ENCODE measurements at places on chromosomes 7 and 10.

DNA sequence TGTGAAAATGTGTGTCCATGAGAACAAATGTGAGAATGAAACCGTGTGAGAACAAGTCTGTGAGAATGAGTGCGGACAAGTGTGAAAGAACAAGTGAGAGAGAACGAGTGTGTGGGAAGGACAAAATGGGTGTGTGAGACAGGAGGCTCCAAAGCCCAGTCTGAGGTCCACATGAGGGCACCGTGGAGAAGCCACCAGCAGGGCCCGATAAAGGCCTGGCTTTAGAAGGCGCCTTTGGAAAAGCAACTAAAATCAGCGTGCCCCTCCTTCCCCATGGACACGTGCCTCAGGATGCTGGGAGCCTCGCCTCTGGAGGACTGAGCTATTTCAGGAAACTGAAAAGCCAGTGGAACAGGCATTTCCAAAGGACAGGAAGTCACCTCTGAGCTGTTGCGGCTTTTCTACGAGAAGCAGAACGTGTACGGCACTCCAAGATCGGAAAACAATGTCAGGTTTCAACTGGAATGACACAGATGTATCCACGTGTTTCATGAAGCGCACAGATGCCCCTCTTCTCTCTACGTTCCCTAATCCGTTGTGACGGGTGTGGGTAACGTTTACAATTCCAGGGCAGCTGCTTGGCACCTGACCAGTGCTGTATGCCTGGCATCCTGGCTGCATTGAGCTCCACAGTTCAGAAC is 46.4 kb downstream of the ESYT2 start:
- DNase-seq, result no peak

DNA sequence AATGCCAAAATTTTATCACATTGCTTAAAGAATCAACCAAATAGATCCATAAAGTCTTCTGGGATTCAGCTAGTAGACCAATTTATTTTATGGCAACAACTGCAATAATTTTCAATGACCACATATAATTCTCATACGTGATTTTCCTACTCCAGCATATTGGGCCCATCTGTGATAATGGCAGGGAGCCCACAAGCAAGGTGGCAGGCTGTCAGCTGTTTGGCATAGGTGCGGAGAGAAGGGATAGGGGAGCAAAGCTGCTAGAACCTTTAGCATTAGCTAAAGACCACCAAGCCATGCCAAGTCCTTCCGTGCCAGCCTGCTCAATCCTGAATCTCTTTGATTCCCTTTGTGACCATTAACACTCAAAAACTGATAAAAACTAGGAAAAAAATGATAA is 721.2 kb downstream of the XPNPEP1 start:
- no peak for DNase-seq

DNA sequence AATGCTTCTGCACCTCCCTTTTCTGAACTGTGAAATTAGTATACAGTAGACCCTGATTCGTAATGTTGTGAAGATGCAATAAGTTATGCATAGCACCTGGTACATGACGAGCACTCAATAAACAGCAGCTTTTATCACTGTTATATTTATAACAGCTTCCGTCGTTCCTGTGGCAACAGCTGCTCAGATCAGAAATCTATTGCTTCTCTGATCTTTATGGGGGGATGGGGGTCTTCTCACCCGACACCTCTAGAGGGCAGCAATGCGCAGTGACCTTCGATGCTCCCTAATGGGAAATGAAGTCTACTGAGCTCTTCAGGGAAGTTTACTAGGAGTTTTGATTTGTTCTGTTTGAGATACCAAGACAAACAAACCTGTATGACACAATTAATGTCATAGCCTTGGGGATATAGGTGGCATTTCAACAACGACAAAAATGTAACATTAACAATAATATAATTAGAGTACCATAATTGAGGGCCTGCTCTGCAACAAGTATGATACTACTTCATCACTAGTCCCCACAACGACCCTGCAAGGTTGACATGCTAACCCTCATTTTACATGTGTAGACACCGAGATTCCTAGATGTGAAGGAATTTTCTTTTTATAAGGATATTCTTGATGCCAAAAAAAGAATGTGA is 289.6 kb downstream of the SFMBT2 start:
- peak; percentile 65 for DNase-seq

GRCh38 chr10:58851606-58852005 is 324.8 kb upstream of the PHYHIPL start:
- DNase-seq, result no peak

DNA sequence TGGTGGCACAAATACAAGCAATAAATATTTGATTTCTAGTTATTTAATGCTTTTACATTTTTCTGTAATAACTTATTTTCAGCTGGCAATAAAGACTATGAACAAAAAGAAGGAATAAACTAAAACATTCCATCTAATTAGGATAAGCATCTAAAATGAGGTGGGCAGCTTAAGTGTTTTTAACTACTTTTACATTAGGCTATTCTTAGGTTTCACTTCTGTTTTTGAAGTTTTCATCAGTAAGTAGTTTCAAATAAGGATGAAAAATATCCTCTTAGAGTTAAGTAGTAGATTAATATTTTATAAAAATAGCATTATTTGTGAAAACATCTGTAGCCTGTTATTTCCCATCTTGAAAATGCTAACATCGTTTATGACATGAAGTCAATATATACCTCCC is 15.9 kb downstream of the NT5C2 start:
- peak; percentile 31 for DNase-seq

- DNase-seq, result no peak
Observed at GRCh38 chr7:80334908-80335307, 177.0 kb downstream of the GNAT3 start.

DNA sequence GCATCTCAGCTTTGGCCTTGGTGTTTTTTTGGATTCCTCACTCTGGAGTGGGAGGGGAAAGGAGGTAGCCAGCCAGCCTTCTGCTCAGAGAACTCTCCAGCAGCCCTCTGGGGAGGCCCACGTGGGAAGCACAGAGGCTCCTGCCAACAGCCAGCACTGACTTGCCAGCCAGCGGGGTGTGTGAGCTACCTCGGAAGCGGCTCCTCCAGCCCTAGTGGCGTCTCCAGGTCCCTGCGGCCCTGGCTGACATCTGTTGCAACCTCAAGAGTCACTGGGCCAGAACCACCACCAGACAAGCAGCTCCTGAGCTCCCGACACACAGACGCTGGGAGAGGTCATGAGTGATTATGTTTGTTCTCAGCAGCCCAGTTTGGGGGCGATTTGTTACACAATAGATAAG is 180.2 kb upstream of the FZD8 start:
- no peak for DNase-seq

DNA sequence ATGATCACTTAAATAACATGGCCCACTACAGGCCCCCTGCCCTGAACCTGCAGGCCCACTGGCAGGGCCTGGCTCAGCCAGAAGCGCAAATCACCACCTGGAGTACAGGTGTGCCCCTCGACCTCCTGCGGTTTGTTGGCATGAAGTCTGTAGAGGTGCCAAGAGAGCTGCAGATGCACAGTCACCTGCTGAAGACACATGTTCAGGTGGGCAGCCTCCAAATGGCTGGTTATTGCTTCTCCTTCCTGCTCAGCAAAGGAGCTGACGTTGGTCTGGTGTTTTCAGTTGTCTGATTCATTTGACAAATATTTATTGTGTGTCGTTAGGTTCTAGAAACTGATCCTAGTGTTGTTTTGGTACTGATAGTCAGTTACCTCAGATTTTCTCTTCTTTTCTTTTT is 29.0 kb downstream of the DHTKD1 start:
- DNase-seq, result no peak

GRCh38 chr10:63434866-63435854 is 30.6 kb downstream of the JMJD1C start:
- no peak for DNase-seq

DNA sequence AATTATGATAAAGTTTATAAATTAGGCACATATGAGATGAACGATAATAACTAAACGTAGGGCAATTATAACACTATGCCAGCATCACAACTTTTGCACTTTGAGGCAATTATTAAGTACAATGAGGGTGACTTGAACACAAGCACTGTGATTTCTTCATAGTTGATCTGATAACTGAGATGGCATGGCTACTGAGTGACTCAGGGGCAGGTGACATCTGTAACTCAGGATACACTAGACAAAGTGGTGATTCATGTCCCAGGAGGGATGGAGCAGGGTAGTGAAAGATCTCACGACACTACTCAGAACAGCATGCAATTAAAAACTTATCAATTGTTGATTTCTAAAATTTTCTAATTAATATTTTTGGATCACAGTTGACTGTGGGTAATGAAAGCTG is 98.3 kb upstream of the ARHGAP21 start:
- DNase-seq, result no peak

- peak; percentile 15 for DNase-seq
Observed at GRCh38 chr7:28771906-28772622, 186.1 kb downstream of the TRIL start.

- no peak for DNase-seq
Observed at GRCh38 chr7:51577390-51577789, 260.8 kb upstream of the COBL start.

DNA sequence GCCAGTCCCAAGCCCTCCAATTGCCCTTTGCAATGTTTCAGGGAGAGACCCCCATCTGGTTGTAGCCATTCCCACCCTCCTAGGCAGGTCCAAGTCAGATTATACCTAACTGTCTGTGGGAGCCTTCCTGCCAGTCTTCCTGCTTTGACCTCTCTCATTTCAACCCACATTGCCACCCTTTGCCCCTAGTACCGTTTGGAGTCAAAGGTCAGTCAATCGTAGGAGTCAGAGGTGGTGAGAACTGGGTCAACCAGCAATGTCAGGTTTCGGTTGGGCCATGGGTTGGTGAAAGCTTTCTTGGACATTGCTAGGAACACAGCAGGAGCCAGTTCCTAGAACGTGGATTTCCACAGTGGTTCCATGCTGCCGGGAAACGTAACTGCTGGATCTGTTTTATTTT is 269.4 kb upstream of the GHITM start:
- no peak for DNase-seq

DNA sequence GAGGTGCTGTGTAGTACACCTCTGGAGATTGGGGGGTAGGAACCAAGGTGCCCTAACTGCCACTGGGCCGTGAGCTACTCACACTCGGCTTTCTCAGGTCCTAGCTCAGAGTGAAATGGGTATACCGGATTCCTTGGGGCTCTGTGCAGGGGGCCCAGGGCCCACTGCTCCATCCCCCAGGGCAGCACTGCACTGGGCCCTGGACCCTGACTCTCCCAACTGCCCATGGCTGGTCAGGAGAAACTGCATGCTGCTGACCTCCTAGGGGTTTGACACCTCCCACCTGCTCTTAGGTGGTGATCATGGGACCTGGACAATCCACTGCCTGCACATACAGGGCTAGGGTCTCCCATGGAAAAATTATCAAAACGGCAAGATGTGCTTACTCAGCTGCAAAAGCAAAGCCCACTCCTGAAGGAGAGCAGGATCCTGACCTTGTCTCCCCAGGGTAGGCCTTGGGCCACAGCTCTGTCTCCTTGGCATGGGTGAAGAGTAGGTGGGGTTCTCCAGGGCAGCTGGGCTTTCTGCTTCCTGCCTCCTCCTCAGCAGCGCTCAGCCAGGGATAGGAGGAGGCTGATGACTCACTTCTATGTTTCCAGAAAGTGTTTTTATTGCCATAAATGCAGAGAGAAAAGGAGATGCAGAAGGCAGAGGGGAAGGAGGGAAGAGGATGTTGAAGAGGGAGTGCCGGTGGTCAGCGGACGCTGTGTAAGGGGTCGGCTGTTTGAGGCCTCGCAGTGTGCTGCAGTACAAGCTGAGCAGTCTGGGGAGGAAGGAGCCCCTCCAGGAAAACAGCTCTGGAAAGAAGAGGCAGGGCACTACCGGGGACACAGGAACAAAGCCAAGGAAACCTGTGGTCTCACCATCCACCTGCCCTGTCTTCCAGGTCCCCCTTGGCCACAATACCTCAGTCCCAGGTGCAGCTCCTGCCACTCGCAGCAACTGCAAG is 107.8 kb downstream of the ARHGAP22 start:
- DNase-seq, result peak; percentile 35

DNA sequence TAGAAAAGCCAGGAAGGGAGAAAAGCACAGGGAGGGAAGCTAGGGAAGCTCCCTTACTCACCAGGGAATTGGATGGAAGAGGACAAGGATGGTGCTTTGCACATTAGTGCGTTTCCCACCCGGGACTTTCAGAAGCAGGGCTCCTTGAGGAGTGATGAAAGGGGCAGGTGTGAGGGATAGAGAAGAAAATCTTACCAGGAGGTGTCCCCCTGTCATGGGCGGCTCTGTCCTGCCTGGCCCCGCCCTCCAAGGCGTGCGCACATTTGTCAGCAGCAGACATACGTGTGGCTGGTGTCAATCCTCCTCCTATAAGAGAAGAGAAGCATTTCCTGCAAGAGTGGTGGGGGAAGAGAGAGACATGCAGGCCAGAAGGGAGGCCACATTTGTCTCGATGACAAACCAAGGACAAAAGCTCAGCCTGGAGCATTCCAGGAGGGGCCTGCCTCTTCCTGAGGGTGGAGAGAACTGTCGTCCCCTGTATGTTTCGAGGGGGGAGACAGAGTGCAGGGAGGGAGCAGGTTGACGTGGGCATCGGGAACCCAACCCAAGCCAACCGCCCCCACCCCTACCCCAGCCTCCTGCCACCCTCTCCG is 47.4 kb upstream of the COMTD1 start:
- no peak for DNase-seq

DNA sequence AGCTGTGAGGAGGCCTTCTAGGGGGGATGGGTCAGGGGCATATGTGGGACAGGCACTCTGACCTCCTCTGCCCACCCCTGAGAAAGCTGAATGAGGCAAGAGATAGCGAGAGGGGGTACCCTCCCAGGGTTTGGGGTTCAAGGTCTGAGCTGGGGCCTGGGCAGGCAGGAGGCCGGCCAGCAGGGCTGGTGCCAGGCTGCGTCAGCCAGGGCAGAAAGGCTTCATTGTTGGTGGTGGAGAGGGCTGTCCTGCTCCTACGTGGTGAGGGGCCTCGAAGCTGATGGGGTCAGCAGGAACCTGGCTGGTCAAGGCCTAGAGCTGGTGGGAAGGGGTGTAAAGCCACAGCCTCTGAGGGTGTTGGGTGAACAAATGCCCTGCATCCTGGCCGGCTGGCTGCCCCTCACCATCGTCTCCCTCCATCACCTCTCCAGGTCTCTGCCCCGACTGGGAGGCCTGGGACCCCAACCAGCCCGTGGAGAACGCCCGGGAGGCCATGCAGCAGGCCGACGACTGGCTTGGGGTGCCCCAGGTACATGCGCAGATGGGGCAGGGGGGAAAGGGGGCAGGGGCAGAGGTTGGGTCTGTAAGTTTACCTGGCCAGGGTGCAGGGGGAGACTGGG is 6.6 kb downstream of the FLNC start:
- no peak for DNase-seq

DNA sequence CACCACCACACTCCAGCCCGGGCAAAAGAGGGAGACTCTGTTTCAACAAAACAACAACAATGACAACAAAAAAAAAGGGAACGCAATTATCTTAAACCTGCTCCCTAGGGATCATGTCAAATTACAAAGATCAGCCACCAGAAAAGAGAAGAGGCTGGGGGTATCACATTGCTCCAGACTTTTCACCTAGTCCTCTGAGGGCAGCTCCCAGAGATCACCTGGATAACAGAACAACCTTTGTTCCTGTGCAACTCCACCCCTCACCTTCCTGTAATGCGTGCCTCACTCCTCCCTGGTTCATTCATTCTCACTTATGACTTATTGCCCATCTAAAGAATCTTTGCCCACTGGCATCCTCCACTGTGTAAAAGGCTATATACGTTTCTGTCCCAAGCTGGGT is 31.8 kb downstream of the SVOPL start:
- DNase-seq, result no peak

GRCh38 chr10:48604991-48605508 is at the start of gene ARHGAP22:
TSS of gene ARHGAP22 (minus strand) at chr10:48605073. CDS start at chr10:48604796, 277 bp downstream.
- DNase-seq, result no peak

GRCh38 chr7:139669106-139670061 is 108.4 kb downstream of the HIPK2 start:
- no peak for DNase-seq
